Stimulated activated CD4-positive, alpha-beta T cell treated with anti-CD3 and anti-CD28 coated beads, Interleukin-1b, Interleukin-23, amount 100 ng/mL, for 1 hour (primary cell): ENCODE measurements at places on chromosomes 7 and 10.

DNA sequence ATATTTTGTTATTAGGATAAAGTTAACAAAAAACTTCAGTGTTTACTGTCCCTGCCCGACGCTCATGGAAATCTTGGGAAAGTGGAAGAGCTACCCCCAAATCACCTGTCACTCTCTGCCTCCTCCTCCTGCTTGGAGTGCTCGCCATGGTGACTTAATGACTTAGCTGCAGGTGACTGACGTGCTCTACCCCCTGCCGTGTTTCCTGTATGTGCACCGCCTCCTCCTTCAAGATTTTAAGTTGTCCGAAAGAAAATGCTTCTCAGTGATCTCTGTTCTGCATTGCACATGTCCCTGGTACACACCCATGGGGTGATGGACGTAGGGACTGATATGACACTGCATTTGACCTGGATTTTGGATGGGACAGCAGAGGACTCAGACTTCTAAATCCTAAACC lies 338.8 kb upstream of the SHH start:
- no peak for DNase-seq

DNA sequence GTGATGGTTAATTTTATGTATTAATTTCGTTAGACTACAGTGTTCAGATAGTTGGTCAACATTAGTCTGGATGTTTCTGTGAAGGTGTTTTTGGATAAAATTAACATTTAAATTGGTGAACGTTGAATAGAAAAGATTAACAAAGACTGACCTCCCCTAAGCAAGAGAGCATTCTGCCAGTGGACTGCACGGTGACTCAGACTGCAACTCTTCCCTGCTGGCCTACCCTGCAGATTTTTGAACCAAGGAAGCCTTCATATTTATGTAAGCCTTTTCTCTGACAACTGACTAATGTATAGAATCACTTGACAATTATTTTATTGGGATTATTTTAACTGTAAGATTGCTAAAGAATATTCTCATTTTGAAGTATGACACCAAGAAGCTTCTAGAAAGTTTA lies 7.9 kb upstream of the ZNF248 start:
- DNase-seq: no peak

DNA sequence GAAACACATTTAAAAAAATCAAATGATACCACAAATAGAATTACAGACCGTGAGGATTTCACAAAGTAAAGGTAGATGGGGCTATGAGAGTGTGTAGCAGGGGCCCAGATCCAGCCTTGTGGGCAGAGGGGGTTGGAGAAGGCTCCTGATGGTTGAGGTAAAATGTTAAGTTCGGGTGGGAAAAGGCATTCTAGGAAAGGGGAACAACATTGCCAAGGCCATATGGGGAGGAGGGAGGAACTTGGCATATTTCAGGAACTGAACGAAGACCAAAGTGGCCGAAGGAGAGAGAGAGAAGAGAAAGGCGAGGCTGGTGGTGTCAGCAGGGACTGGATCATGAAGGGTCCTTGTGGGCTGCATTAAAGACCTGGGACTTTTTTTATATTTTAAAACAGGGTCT lies 98.9 kb downstream of the CARD11 start:
- DNase-seq: no peak

GRCh38 chr7:54799792-54800191 lies 40.8 kb upstream of the SEC61G start:
- no peak for DNase-seq

- DNase-seq: no peak
Measured at GRCh38 chr10:22662733-22663330, 51.5 kb downstream of the PIP4K2A start.
